ENCODE measurements at places on chromosomes 12 and 14. TPM values are rescaled to one million over a fixed set of nuclear protein-coding genes. Genes with fewer than 3 reads are reported as not detected.
A peak's percentile ranks its signal among the peaks of the same experiment; 100 is the strongest.

TOMM20L gene
- not detected for total RNA-seq

DNA sequence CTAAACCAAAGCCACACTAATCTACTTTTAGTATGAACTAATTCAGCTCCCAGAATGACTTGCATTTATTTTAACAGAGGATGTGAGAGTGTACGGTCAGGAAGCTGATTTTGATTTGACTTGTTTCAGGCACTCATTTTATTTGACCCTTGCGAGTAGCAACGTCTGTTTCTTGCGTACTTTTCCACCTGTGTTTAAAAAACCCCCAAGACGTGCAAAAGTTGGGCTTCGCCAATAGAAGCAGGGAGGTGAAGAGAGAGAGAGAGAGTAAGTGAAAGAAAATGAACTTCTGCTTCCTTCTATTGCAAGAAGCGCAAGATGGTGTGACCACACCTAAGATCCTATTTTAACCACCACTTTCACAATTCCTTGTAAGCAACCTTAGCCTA, 6.7 kb upstream of the SLC15A4 start:
- no peak for DNase-seq

DNA sequence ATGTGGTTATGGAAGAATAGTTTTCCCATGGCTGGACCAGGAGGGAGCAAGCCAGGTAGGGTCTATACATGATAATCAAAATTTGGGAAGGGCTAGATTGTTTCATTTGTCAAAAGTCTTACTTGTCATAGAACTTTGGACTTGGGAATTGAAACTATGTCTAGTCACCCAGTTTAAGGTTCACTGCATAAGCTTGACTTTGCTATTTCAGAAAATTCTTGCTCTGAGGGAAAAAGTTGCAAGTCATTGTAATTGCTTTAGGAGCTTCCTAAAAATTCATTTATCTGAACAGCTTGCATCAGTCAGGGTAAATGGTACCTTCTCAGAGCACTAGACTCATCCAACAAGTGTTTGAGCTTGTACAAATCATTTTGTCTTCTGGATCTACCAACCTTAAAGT, 1194.7 kb downstream of the GALC start:
- no peak for DNase-seq

DNA sequence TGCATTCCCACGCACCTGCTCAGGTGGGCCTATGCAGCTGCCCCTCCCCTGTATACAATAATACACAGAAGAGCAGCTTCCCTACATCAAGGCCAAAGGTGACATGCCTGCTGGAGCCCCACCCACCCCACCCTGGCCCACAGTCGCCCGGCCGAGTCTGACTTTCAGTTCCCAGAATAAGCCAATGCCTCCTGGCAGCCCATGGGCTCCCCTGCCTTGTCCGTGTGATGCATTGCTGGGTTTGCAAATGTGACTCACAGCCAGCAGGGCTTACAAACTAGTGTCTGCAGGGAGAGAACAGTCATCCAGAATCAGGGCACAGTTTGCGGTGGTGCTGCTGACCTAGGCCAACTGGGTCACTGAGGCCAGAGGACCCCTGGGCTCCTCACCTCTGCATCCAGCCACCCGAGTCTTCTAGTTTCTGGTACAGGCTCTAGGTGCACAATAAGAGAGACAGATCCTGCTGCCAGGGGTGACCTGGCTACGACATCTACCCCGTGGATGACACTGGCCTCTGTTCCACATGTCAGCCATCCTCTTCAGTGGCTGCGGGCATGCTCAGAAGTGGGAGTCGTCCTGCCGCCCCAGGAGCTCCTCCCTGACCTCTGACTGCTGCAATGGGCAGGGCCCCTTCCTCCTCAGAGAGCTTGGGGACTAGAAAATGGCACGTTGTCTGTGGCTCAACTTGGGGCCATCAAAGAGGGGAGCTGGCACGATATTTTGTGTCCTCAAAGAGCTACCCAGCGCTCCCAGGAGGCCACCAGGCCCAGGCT, 84.5 kb downstream of the CHGA start:
- DNase-seq: peak; percentile 81

- no peak for DNase-seq
Measured at GRCh38 chr14:104600141-104600643, 4.4 kb downstream of the TMEM179 start.

- no peak for DNase-seq
Measured at GRCh38 chr14:49546766-49547165, 39.4 kb downstream of the RPS29 start.

ASCL1 gene
- not detected for total RNA-seq
